ENCODE measurements at places on chromosomes 12 and 14.

- DNase-seq: no peak
- H3K27me3 ChIP-seq: no peaks in the 10 kb centered on the region
- no peaks in the 10 kb centered on the region for H3K36me3 ChIP-seq
- H3K4me3 ChIP-seq: no peak overlapping the region
- H3K4me1 ChIP-seq: no peaks in the 10 kb centered on the region
These were observed 32.5 kb downstream of the PAWR start for GRCh38 chr12:79658221-79658620.

- no peak for DNase-seq
- peak overlapping the region; percentile 56 for H3K4me3 ChIP-seq
- peaks cover 6% of the 10 kb centered on the region for H3K36me3 ChIP-seq
- peaks cover 3% of the 10 kb centered on the region for H3K4me1 ChIP-seq
These were observed 469 bp downstream of the NGB start for GRCh38 chr14:77270361-77271112.

DNA sequence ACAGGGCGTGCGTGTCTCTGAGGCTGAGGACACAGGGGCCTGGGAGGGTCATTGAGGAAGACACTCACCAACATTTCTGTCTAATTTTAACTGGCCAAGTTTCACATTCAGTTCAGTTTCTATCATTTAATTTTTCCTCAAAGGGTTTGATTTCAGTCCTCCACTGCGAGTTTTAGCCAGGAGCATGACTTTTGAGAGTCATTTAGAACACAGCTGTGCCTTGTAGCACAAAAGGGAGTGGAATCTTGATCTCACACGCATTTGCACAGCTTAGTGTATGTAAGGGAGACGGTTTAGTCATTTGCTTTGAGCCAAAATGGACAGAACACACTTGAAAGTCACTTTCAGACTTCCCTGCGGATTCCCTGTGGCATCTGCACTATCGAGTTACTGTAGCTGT, 1090.8 kb downstream of the BCL11B start:
- no peak overlapping the region for H3K4me3 ChIP-seq
- no peak for DNase-seq

DNA sequence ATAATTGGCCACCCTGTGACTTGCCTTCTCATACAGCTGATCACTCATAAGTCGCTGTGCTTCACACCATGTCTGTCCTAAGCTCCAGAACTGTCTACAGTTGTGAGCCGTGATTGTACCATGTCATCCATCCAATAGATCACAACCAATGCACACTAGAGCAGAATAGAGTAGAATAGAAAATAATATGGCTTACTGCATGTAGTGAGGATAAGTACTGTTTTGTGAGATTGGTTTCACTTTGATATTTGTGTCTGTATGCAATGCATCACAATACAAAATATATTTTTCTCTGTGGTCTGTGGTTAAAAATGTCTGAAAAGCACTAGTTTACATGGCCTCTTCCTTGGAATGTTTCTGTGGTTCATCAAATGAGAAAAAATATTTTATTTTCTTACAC, 237.6 kb upstream of the PRKD1 start:
- no peaks in the 10 kb centered on the region for H3K4me1 ChIP-seq
- no peak overlapping the region for H3K4me3 ChIP-seq
- no peaks in the 10 kb centered on the region for H3K36me3 ChIP-seq
- no peak overlapping the region for H3K27ac ChIP-seq

GRCh38 chr12:65832217-65832616, 7.9 kb downstream of the HMGA2 start:
- no peak overlapping the region for H3K4me3 ChIP-seq
- no peaks in the 10 kb centered on the region for H3K36me3 ChIP-seq
- H3K27ac ChIP-seq: no peak overlapping the region
- DNase-seq: no peak
- peaks cover 29% of the 10 kb centered on the region for H3K27me3 ChIP-seq

DNA sequence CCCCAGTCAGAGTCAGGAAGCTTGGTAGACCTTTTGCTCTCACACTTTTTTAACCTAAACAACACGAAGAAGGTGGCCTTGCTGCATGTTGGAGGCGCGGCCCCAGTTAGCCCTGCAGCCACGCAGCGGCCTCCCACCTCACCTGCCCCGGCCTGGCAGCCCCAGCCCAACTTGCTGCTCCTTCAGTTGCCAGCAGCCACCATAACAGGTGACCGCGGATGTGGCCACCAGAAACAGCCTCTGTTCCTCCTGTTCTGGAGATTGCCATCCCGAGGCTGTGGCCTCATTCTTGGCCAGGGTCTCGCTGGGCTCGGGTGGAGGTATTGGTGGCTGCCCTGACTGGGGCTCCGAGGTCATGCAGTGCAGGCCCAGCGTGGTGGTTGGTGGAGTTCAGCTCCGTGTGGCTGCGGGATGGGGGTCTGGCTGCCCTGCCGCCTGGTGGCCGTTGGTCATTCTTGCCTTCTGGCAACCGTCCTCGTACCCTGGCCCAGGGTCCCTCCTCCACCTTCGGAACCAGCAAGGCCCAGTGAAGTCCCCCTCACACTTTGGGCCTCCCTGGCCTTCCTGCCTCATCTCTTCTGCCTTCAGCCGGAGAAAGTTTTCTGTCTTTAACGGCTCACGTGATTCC, 20.7 kb upstream of the TEX22 start:
- no peak overlapping the region for H3K4me3 ChIP-seq
- peaks cover 9% of the 10 kb centered on the region for H3K4me1 ChIP-seq
- DNase-seq: no peak
- no peaks in the 10 kb centered on the region for H3K36me3 ChIP-seq

- H3K4me3 ChIP-seq: no peak overlapping the region
- H3K27ac ChIP-seq: no peak overlapping the region
These were observed 175.8 kb downstream of the TTC8 start for GRCh38 chr14:89000007-89000942.

DNA sequence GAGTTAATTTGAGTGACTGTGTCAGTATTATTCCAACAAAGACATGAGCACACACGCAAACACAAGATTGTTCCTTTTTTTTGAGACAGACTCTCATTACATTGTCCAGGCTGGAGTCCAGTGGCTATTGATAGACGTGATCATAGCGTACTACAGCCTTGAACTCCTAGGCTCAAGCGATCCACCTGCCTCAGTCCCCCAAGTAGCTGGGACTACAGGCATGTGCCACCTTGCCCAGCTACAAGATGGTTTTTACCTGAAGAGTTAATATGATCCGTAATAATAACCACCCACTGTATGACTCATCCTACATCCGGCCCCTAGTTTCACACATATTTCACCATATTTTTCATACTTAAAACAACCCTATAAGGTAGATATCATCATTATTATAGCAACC, 26.8 kb downstream of the BCAT1 start:
- H3K36me3 ChIP-seq: no peaks in the 10 kb centered on the region
- peaks cover 10% of the 10 kb centered on the region for H3K4me1 ChIP-seq
- H3K4me3 ChIP-seq: no peak overlapping the region
- no peak overlapping the region for H3K27ac ChIP-seq

GRCh38 chr12:103850429-103850828, 9.4 kb upstream of the NT5DC3 start:
- H3K27me3 ChIP-seq: no peaks in the 10 kb centered on the region
- no peak for DNase-seq
- H3K36me3 ChIP-seq: no peaks in the 10 kb centered on the region
